SHP77 (cell line): ENCODE measurements at places on chromosomes 5 and 9.

DNA sequence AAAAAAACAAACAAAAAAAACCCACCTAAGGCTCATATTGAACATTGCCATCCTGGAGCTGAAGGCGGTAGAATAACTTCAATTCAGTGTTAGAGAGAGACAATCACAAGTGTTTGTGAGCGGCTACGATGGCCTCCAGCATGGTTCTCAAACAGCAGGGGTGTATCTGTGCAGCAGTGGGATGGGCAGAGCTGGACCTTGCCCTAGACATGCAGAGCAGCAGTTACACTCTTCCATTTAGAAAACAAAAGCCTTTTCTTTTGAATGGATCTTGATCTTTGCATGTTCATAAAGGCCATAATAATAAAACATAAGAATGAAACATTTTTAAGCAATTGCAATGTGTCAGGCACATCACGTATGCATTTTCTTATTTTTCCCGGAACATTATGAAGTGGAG lies 50.3 kb downstream of the ARHGAP26 start:
- no peak for DNase-seq

DNA sequence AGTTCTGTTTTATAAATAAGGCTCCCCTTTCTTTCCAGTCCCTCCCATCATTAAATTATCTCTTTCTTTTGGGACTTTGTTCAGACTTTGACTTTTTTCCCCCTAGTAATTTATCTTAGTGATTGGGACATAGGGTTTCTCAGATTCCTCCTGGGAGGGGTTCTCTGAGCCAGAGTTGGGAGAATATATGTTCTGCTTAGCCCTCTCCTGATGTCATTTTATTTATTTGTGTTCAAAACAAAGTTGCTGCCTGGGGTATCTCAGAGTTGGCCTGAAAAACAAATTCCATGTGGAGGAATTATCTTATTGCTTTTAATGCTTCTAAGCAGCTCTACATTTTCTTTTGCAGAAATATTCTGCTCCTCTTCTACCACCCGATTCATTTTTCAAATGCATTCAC lies 211.0 kb downstream of the PCSK5 start:
- no peak for DNase-seq

GRCh38 chr5:115079924-115080623 lies 89.6 kb downstream of the TRIM36 start:
- DNase-seq = no peak

- no peak for DNase-seq
These were observed 31.8 kb downstream of the DNAI1 start for GRCh38 chr9:34490360-34490759.
